LoVo (cell line): ENCODE measurements at places on chromosomes 11 and 22.

DNA sequence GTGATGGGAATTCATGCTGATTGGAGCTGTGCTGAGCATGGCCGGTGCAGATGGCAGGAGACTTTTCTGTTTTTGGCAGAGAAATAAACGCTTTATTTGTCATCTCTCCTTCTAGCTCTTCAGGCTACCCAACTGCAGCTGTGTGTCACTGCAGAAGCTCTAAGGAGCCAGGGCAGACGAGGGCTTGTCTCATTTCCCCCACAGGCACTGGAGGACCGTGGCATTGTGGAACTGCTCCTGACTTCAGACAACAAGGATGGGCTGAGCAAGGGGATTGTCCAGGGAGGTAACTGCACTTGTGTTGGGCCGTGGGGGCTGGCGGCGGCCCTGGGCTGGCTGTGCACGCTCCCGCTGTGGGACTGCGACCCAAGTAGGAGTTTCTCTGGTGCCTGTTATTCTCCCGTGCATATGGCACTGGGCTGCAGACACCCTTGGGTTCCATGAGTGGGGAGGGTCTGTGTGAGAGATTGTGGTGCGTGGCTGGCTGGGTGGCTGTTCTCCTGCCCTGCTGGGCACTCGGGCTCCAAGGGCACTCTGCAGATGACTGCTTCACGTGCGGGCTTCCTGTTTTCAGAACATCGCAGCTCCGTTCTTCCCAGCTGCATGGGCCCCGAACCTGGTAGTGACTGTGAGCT, 27.2 kb downstream of the GLB1L2 start:
- DNase-seq = no peak

DNA sequence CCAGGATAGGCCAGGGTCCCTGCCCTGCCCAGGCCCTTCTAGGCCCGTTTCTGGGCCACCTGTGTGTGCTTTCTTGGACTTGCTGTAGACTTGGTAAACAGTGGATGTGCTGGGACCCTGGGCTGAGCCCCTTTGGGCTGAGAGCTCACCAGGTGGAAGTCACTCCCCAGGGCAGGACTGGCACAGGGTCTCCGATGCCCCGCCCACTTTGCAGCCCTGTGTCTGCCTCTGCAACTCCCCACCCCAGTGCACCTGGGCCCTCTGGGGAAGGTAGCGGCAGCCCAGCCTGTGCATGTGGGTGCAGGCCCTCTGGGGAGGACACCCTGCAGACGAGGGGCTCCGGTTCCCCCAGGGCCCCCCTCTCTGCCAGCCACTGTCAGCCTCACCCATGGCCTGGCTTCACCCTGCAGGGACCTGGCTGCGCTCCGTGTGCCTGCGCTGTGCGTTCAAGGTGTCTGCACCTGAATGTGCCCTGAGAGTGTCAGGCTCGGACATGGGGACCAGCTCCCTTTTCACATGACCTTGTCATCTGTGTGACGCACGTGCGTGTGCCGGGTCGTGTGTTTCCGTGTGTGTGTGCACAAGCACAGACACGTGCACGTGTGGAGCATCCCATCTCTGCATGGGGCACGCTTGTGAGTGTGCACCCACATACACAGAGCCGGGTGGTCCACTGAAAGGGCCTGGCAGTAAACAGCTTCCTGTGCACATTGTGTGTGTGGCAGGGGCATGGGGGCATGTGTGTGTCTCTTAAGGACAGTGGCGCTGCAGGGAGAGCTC, 118.5 kb downstream of the KCNQ1OT1 start:
- no peak for DNase-seq

DNA sequence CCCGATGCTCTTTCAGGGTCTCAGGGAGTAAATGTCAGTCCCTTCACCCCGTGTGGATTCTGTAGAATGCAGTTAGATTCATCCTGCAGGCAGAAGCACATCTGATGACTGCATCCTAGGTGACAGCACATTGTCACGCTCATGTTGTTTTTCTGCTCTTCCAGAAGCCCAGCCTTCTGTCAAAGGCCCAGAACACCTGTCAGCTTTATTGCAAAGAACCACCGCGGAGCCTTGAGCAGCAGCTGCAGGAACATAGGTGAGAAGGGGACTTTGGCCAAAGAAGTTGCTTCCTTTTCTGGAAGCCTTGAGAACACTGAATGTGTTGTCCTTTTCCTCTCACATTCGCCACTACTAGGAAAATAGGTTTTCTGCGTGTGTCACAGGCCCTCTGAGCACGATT, 43.7 kb downstream of the PPP2R1B start:
- DNase-seq = no peak

- DNase-seq = no peak
These were observed 18.1 kb downstream of the TSPAN32 start for GRCh38 chr11:2319791-2320472.

GRCh38 chr11:123193742-123194141, 1.3 kb downstream of the CLMP start:
- DNase-seq = no peak

- no peak for DNase-seq
These were observed 1024.3 kb downstream of the BRD1 start for GRCh38 chr22:48803171-48803947.

DNA sequence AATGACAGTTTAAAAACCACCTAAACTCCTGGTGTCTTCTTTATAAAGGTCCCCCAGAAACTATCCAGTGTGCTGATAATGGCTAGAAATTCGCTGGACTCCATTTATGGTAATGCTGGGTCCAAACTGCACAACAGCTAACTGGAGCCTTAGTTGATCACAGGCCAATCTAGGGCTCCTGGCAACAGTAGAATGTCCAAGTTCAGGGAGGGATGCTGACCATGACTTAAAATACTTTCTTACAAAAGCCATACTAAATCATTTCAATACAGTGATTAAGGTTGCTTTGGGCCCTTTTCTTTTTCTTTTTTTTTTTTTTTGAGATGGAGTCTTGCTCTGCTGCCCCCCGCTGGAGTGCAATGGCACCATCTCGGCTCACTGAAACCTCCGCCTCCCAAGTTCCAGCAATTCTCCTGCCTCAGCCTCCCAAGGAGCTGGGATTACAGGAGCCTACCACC, 14.5 kb upstream of the GAB2 start:
- no peak for DNase-seq

DNA sequence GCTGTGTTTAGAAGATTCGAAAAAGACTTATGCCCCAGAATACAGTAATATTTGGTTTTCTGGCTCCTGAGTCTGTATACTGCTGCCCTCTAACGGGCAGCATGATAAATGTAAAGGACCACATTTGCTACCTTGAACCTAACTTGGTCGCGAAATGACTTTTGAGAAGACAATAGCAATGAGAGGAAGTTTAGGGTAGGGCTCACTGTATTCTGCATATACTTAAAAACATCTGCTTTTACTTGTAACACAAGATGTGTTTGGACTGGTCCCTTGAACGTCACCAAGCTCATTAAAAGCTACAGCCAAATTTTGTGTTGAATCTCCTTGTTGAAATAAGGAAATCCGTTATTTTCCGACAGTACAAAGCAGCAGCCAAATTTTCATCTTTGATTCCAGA, 309.1 kb downstream of the SWAP70 start:
- DNase-seq = peak; percentile 25

GRCh38 chr11:65865550-65866172, 5.4 kb downstream of the MUS81 start:
- DNase-seq = no peak
